COLO829 (cell line): ENCODE measurements at places on chromosomes 12 and 14.

DNA sequence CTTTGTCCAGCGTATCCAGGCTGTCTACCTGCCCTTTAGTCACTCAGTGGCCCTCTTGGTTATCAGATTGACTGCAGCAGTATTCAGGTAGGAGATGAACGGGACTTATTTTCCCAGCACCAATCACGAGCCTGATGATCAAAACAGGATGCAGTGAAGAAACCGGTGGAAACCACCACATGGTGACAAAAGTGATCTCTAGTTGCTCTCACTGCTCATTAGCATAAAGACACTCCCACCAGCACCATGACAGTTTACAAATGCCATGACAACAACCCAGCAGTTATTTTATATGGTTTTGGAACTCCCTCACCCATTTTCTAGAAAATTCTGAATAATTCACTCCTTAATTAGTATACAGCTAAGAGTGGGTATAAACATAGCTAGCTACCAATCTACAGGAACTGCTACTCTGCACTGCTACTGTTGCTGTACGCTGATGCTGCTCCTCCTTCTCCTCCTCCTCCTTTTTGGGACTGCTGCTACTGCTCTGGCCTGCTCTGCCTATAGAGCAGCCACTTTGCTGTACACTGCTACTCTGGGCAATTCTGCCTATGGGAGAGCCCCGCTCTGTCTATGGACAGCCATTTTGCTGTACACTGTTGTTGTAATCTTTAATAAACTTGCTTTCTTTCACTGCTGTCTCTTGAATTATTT, 142.5 kb upstream of the SSTR1 start:
- DNase-seq = no peak

GRCh38 chr12:7966563-7966962, 30.6 kb upstream of the SLC2A3 start:
- no peak for DNase-seq

GRCh38 chr14:58574623-58575022, 63.1 kb upstream of the DACT1 start:
- DNase-seq = no peak

DNA sequence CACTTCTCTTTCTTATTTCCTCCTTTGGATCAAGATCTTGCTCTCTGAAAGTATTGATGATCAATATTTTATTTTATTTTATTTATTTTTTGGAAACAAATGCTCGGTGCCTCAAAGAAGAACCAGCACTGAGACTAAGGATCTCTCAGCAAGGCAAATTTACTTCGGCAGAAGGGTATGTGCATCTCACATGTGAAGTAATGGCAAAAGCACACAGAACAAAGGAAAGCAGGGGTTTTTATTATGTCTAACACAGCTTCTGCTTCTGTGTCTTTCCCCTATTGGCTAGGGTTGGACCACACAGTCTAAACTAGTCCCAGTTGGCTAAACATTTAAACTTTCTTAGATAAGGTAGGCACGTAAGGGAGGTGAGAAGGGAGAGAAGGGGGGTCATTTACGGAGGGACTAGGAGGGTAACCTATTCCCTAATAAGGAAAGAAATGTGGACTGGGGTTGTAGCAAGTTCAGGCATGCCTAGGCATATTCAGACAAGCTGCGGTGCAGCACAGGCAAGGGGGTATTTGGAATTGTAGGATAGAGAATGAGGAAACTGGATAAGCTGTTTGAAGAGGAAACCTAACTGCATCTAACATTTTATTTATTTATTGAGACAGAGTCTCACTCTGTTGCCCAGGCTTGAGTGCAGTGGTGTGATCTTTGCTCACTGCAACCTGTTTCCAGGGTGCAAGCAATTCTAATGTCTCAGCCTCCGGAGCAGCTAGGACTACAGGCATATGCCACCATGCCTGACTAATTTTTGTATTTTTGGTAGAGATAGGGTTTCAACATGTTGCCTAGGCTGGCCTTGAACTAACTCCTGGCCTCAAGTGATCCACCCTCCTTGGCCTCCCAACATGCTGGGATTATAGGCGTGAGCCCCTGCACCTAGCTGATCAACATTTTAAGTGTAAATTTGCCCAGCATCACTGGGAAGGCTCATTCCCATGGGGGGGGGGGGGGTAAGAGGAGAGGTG, 90.0 kb upstream of the EIF5 start:
- no peak for DNase-seq

DNA sequence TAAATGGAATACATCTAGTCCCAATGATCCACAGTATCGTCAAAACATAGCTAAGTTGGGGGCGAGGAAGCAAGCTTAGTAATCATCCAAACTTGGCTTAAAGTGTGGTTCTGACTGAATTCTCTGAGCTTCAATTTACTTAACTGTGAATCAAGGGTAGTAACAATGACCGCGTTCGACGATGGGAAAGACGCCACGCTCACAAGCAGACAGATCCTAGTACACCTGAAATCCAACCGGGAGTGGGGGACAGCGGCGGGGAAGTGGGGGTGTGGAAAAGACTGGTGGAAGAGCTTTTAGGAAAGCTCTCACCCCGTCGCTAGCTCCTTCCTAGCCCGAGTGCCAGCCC, 433 bp downstream of the COX16 start:
- DNase-seq = no peak
